ENCODE measurements at places on chromosomes 13 and 19. TPM values are rescaled to one million over a fixed set of nuclear protein-coding genes. Genes with fewer than 3 reads are reported as not detected.

Gene KLF1
- not detected for total RNA-seq

Gene MAG
- not detected for total RNA-seq

Gene PLK5
- not detected for total RNA-seq

Gene TEX26
- not detected for total RNA-seq

Gene LIM2
- total RNA-seq, result not detected

Gene IGFL2
- 16.6 TPM for total RNA-seq

Gene RDH8
- not detected for total RNA-seq

Gene SHISA2
- 1.1 TPM for total RNA-seq

Gene ZNF737
- 3.4 TPM for total RNA-seq

Gene CNN1
- 0.19 TPM for total RNA-seq

Gene KIR2DL4
- total RNA-seq, result not detected

Gene KCNN1
- total RNA-seq, result not detected

Gene ZNF443
- 1.6 TPM for total RNA-seq

Gene SEMA6B
- 0.35 TPM for total RNA-seq

Gene KCNRG
- total RNA-seq, result 0.28 TPM

Gene ZIC5
- not detected for total RNA-seq

Gene CLDND2
- not detected for total RNA-seq

Gene PRODH2
- total RNA-seq, result not detected

Gene FGF22
- total RNA-seq, result not detected

Gene ZNF805
- total RNA-seq, result 8.0 TPM

Gene MOB3A
- 40.6 TPM for total RNA-seq

Gene C19orf85
- total RNA-seq, result not detected
